Kidney glomerular epithelial cell (primary cell): ENCODE measurements at places on chromosomes 1 and 21.

GRCh38 chr1:91729621-91730358 is 156.2 kb downstream of the TGFBR3 start:
- DNase-seq, result no peak

DNA sequence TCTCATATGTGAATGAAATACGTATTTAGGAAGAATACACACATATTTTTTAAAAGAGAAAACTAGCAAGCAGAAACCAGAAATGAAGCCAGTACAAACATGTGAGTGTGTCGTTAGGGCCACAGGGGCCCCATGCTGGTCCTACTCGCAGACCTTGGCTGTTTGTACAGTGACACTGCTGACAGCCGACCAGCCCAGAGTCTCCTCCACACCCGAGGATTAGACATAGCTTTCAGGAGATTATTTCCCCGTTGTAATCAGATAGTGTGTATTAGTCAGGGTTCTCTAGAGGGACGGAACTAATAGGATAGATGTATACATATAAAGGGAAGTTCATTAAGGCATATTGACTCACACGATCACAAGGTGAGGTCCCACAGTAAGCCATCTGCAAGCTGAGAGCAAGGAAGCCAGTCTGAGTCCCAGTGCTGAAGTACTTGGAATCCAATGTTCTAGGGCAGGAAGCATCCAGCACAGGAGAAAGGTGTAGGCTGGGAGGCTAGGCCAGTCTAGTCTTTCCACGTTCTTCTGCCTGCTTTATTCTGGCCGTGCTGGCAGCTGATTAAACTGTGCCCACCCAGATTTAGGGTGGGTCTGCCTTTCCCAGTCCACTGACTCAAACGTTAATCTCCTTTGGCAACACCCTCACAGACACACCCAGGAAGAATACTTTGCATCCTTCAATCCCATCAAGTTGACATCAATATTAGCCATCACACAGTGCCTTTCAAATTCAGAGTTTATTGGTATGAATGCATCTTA is 51.2 kb downstream of the DIP2A start:
- DNase-seq, result no peak

GRCh38 chr1:43660355-43660754 is 10.4 kb downstream of the KDM4A start:
- DNase-seq, result no peak

DNA sequence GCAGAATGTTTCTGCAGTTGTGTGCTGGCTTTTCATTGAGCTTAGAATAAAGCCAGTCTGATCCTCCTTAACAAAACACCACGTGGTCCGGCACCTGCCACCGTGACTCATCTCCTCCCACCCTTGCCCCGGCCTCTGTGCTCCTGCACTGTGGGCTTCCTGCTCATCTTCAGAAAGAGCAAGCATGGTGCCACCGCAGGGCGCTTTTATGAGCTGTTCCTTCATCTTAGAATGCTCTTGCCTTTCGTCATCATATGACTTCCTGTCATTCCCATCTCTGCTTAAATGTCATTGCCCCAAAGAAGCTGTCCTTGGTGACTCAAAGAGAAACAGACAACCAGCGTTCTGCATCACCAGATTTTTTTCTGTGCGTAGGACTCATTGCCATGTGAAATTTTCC is 117.8 kb downstream of the HHAT start:
- peak; percentile 23 for DNase-seq

GRCh38 chr1:17825273-17826164 is 70.4 kb downstream of the ACTL8 start:
- DNase-seq, result no peak

DNA sequence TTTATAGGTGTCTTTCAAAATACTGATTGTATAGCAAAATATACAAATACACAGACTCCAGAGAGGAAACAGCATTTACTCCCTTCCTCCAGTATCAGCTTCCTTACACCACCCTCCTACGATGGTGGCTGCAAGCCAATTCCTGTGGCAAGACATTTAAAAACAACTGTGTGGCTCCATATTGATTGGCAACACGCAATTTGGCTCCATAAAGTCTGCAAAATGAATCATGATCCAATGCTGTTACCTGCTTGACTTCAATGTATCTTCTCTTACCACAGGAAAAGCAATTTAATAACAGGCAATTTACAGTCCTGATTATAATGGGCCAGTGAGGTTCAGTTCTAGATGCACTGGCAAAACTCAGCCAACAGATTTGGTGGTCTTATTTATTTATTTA is 19.7 kb upstream of the ATP6V1G3 start:
- DNase-seq, result no peak

GRCh38 chr1:184218458-184219075 is 167.0 kb downstream of the TSEN15 start:
- DNase-seq, result peak; percentile 28

DNA sequence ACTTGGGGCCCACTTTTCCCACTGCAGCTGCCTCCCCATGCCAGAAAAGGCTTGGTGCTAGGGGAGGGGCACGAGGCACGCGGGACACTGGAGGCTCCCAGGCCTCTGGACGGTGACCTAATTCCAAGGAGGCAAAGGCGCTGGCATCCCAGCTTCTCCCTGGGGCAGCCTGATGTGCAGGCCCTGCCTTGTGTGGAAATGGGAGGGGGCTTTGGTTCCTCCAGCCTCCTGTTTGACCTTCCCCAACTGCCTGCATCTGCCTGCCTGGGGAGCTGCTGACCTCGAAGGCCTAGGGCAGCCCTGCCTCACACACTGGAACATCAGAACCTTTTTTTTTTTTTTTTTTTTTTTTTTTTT is 39.9 kb downstream of the KIAA1614 start:
- no peak for DNase-seq

DNA sequence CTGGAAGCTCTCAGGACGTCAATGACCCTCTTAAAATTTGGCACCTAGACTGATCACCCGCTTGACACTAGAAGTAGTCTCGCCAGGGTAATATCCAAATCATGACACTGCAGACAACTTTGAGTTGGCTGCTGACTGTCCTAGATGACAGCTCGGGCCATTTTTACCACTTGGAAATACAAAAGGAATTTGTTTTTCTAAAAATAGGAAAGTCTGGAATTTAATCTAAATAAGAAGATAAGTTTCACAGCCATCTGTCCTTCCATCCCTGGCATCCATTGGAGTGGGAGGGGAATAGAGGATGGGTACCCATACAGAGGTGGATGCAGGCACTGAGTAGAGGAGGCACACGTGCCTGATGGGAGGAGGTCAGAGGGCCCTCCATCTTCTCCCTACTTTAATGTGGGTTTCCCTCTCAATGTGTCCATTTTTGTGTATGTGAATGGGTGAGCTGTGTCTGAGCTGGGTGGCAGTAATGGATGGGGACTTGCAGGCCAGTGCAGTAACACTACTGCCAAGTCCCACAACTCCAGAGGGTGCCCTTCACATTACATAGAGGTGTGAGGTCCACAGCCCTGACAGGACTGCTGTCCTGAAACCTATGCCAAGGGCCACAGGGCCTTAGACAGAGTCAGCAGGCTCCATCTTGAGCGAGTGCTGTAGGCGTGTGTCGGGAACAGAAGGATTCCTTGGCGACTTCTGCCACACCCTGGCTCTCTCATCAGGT is 104.8 kb upstream of the IPO9 start:
- DNase-seq, result no peak

- peak; percentile 55 for DNase-seq
Measured at GRCh38 chr1:100184536-100184935, 6.5 kb upstream of the LRRC39 start.

- no peak for DNase-seq
Measured at GRCh38 chr1:55055951-55056631, 16.7 kb downstream of the PCSK9 start.

- no peak for DNase-seq
Measured at GRCh38 chr1:24921412-24921811, 8.7 kb downstream of the RUNX3 start.

DNA sequence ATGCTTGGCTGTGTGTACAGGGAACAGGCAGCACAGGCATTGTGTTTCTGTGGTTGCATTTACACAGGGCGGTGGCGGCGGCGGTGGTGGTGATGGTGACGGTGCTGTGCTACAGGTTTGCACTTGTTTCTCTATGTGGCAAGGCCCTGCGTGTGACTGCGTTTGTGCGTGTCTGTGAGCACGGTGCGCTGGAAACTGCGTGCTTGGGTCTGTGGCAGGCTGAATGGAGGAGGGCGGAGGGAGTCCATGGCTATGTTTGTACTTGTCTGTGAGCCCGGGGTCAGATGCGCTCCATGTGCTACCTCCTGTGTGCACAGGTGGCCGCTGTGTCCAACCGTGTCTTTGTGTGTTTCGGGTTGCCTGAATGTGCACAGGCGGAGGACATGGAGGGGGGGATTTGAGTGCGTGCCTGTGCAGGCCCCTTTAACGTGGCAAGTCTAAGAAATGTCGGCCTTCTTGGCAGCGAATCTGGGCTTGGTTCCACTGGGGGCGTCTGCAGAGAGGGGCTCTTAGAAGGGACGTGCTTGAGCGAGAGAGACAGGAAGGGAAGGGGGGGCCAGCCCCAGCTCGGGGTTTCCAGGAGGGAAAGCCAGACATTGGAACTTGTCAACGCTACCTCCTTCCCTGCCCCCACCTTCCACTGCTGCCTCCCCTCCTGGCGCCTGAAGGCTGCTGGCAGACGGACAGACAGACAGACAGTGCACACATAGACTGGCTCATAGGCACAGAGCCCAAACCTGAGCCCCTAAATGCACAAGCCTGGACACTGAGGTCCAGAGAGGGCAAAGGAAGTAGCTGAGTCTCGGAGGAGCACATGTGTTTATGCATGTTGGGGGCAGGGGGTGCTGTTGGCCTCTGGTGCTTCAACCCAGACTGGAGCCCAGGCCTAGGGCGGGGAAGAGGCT is 32.7 kb upstream of the WASF2 start:
- DNase-seq, result no peak
